Uterus (tissue), 4 donors: ENCODE measurements at places on chromosomes 7 and 10. TPM values are rescaled to one million over a fixed set of nuclear protein-coding genes. Genes with fewer than 3 reads are reported as not detected.

Gene DPYSL4
- 1.5 TPM for total RNA-seq

Gene ASZ1
- not detected for total RNA-seq

Gene GSTO2
- total RNA-seq = under 0.01 TPM

Gene ITIH2
- 0.21 TPM for total RNA-seq

Gene C10orf71
- total RNA-seq = not detected

Gene SEMA3C
- 178 TPM for total RNA-seq

Gene PHYHIPL
- total RNA-seq = 0.12 TPM

Gene TBX20
- total RNA-seq = not detected

Gene AGR3
- total RNA-seq = 9.1 TPM

Gene MOSPD3
- total RNA-seq = 1.3 TPM

Gene FFAR4
- total RNA-seq = not detected

Gene GPR85
- not detected for total RNA-seq

Gene FKBP6
- total RNA-seq = not detected

Gene PLXDC2
- 51.5 TPM for total RNA-seq

Gene NET1
- 114 TPM for total RNA-seq

Gene TAC1
- 0.61 TPM for total RNA-seq

Gene RBM48
- 16.7 TPM for total RNA-seq

Gene MMD2
- not detected for total RNA-seq

Gene SPOCK2
- total RNA-seq = 1.8 TPM

Gene ALOX5
- total RNA-seq = 32.5 TPM

Gene VGF
- 0.14 TPM for total RNA-seq

Gene ETV1
- total RNA-seq = 1.5 TPM

Gene NEUROD6
- not detected for total RNA-seq

Gene SH2D4B
- not detected for total RNA-seq

Gene WDFY4
- total RNA-seq = 2.0 TPM

Gene IKZF1
- 828 TPM for total RNA-seq

Gene ERVW-1
- not detected for total RNA-seq

Gene ZNF467
- total RNA-seq = 23.6 TPM

Gene TMEM270
- total RNA-seq = not detected

Gene MUC3A
- total RNA-seq = not detected

Gene EPHA1
- not detected for total RNA-seq

Gene LIPF
- not detected for total RNA-seq

Gene FRAT1
- total RNA-seq = 3.3 TPM

Gene UTF1
- total RNA-seq = not detected

Gene CACUL1
- total RNA-seq = 30.3 TPM

Gene NAT16
- not detected for total RNA-seq

Gene NUTM2A
- 1.1 TPM for total RNA-seq

Gene PTPRZ1
- total RNA-seq = 9.1 TPM

Gene CAMK1D
- 10.6 TPM for total RNA-seq

Gene NFE2L3
- total RNA-seq = 6.2 TPM

Gene CAV2
- total RNA-seq = 88.1 TPM

Gene MRLN
- total RNA-seq = 0.35 TPM

Gene RADIL
- 5.0 TPM for total RNA-seq

Gene ITPRID1
- not detected for total RNA-seq

Gene NUDT5
- total RNA-seq = 15.6 TPM

Gene AMPH
- total RNA-seq = 11.4 TPM

Gene IL2RA
- 0.15 TPM for total RNA-seq

Gene NANOS1
- 0.29 TPM for total RNA-seq

Gene PNLIPRP3
- not detected for total RNA-seq

Gene SPDYE1
- total RNA-seq = not detected

Gene FZD8
- 14.9 TPM for total RNA-seq

Gene HOGA1
- 2.5 TPM for total RNA-seq

Gene PRKCQ
- not detected for total RNA-seq

Gene TFEC
- total RNA-seq = 3.1 TPM

Gene CLDN3
- total RNA-seq = 0.88 TPM

Gene CYP3A7
- 0.91 TPM for total RNA-seq
